ENCODE measurements at places on chromosomes 7 and 10.

GRCh38 chr10:30456266-30456665 is 22.3 kb downstream of the MAP3K8 start:
- no peak for DNase-seq

- no peak for DNase-seq
Measured at GRCh38 chr10:114634609-114634979, 23.5 kb downstream of the ABLIM1 start.

GRCh38 chr10:114044247-114045135 is 825 bp downstream of the ADRB1 start:
- DNase-seq: no peak

- no peak for DNase-seq
Measured at GRCh38 chr10:77531441-77532001, 106.1 kb downstream of the KCNMA1 start.

DNA sequence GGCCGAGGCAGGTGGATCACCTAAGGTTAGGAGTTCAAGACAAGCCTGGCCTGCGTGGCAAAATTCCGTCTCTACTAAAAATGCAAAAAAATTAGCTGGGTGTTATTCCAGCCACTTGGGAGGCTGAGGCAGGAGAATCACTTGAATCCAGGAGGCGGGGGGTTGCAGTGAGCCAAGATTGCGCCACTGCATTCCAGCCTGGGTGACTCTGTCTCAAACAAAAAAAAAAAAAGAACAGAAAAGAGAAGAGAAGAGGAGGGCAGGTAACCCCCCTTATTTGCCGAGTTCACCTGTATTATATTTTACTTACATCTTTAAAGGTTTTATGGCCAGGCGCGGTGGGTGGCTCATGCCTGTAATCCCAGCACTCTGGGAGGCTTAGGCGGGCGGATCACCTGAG is 91.7 kb downstream of the RNF216 start:
- DNase-seq: no peak

- DNase-seq: no peak
Measured at GRCh38 chr7:117061751-117062150, 108.5 kb downstream of the ST7 start.

- no peak for DNase-seq
Measured at GRCh38 chr7:124338861-124339260, 306.0 kb upstream of the TMEM229A start.

DNA sequence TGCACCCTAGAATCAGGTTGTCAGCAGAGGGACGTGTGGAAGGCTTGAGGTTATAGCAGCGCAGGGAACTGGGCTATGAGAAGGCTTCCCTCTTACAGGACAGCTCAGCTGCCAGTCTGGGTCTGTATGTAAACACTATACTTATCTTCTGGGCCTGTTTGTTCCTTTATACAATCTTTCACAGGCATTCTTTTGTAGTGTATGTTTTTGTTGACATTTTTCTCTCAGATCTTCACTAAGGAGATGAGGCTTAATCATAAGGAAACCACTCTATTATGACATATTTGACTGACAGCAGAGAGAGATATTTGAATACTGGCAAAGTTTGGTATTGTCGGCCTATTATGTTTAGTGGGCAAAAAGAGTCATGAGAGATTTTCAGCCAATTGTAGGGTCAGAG is 929 bp downstream of the GBF1 start:
- no peak for DNase-seq

- DNase-seq: no peak
Measured at GRCh38 chr7:128069373-128070364, 38.4 kb upstream of the LRRC4 start.

DNA sequence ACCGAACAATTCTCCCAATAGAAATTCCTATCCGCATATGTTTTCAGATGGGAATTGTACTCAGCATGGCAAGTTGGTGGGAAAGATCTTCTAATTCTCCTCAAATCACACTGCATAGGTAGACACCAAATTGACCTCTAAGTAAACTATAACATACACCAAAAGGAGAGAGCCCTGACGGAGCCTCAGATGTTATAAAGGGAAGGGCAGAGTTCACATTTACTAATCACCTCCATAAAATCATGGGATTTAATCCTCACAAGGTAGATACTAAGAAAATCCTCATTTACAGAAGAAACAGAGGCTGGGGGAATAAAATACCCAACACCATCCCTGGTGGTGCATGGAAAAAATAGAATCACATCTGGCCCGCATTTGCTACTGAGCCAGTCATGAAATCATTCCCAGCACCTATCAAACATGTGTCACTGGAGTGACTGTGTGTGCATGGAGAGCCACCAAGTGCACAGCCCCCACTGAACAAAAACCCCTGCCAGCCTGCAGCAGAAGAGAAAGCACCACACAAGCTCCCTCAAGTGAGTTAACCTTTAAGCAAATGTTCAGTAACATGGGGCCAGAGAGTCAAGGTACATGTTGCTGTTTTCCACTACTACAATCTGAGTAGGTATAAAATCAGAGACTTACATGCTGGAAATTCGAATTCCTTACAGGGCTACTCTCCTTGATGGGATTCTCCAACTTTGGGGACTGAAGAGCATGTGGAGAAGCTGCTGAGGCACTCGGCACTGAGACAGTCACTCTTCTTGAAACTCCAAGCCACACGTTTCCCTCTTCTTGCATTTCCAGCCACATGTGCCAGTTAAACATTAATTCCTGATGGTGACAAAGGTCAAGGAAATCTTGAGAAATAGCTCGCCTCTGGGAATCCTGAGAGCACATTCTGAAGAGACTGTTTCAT is at the start of gene DDC:
DDC (minus strand) TSS at position 766 of the 919 bp plus-strand sequence. CDS start 21,320 bp downstream, outside the sequence.
- DNase-seq: no peak

GRCh38 chr10:9238041-9238440 is 1183.6 kb downstream of the GATA3 start:
- DNase-seq: no peak

DNA sequence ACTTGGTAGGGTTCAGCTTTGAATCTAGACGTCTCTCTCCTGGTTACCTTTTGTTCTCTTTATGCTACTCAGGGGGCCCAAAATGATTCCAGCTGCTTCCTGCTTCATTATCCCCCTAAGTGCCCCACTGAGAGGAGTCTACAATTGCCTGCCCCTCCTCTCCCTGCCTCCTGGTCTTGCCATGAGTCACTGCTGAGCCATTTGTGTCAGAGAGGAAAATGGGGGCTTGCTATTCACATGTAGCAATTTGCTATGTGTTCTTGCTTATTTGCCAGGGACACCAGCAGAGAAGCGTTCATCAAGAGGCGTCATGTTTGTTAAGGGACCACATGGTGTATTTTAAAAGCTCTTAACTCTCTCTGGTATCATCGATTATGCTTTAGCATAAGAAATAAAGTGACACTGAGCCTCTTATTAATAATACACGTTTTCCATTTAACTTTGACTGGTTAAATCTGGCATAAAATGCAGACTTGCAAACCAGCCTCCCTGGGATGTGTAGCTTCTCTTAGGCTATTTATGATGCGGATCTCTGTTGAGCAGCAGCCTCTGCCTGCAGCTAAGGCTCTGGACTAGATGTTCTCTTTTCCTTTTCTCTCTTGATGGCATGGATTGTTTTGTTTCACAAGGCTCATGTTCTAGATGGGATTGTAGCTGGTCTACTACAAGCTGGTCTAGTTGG is 239.3 kb downstream of the AUTS2 start:
- DNase-seq: peak; percentile 34

DNA sequence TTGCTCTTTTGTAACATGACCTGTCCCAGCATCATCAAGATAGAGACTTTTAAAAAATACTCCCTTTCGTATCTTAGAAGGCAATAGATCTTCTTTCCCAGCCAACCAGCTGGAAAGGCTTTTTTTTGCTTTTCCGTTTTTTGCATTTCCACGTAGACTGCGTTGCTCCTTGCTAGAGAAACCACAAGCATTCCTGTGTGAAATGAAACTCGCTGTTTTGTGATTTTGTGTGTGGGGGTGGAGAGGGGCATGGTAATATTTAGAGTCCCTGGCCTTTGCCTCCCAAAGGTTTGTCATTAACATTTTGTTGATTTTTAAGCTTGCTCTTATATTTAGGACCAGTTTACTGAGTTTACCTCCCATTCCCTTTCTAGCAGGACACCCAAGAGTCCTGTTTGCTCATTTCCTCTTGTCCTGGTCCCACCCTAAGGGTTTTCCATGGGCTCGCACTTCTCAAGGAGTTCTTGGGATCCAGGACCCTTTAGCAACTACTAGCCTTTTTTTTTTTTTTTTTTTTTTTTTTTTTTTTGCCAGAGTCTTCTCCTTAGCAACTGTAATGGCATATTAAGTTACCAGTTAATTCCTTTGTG is 243.6 kb downstream of the BICC1 start:
- DNase-seq: no peak

GRCh38 chr7:24652251-24652939 is 79.1 kb downstream of the PALS2 start:
- no peak for DNase-seq

DNA sequence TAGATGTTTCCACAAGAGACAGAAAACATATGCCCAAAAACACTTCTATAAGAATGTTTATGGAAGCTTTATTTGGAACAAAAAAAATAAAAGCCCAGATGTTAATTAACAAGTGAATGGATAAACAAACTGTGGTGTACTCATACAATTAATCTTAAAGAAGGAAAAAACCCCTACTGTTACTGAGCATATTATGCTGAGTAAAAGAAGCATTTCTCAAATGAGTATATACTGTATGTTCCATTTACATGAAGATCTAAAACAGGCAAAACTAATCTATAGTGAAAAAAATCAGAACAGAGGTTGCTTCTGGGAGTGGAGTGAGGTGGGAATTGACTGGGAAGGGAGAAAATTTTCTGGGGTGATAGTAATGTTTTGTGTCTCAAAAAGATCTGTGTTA is 15.5 kb upstream of the ANK3 start:
- no peak for DNase-seq

- DNase-seq: no peak
Measured at GRCh38 chr10:16854623-16855022, 37.4 kb upstream of the RSU1 start.

GRCh38 chr7:100034871-100035510 is 14.6 kb upstream of the ZSCAN21 start:
- DNase-seq: no peak

Data from NCI-H2029 (cell line).